ENCODE measurements at places on chromosomes 2 and 18.

- DNase-seq, result peak; percentile 48
These were observed 645 bp downstream of the KCTD18 start for GRCh38 chr2:200509235-200509611.

GRCh38 chr2:70553334-70553583, 367 bp downstream of the TGFA start:
- DNase-seq, result no peak

- DNase-seq, result no peak
These were observed 89.0 kb downstream of the AAK1 start for GRCh38 chr2:69554568-69554967.

DNA sequence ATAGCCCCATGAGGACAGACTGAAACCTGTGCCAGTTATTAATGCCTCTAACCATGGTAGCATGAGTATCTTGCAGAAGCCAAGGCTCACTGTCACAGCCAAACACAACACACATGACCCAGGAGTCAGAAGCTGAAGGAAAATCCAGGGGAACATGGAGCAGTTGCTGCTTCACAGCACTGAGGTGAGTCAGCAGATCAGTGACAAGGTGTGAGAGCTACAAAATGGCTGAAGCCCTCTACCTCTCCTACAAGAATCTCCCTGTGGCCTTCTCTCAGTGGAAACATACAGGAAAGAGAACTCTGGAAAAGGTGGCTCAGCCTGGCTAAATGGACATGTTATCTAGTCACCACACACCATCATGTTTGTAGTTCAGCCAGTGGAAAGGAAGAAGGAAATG, 93.5 kb downstream of the NAB1 start:
- DNase-seq, result no peak

DNA sequence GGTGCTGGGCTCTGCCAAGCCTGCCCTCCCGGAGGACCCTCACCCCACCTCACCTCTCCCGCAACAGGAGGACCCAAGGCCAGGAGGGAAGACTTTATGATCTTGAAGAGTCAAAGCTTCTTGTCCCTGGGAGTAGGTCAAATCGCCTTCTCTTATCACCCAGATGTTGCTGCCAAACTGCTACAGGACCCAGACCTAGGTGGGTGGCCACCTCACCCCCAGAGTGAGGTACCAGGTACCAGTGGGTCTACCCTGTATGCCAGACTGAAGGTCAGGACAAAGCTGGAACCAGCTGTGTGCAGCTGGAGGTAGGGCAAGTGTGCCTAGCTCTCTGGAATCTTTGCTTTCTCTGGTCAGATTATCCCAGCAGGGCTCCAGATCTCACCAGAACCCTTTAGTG, 197.2 kb downstream of the ZFP36L2 start:
- DNase-seq, result no peak

GRCh38 chr2:63163161-63163820, 112.7 kb downstream of the OTX1 start:
- no peak for DNase-seq

DNA sequence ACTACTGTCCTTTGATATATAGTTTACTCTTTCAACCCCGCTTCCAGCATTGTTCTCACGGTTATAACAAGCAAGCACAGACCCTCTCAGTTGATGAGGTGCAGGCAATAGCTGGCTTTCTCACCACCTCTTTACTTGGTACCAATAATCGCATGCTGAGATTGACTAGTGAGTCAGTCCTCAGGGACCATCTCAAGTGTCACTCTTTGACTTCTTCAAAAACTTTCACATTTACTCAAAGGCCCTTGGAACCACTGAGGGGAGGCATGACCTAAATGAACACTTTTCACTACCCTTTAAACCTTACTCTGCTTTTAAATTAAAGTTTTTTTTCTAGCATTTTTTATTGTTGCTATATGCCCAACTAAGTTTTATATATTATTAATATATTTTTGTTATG, 101.8 kb downstream of the DAW1 start:
- DNase-seq, result no peak

DNA sequence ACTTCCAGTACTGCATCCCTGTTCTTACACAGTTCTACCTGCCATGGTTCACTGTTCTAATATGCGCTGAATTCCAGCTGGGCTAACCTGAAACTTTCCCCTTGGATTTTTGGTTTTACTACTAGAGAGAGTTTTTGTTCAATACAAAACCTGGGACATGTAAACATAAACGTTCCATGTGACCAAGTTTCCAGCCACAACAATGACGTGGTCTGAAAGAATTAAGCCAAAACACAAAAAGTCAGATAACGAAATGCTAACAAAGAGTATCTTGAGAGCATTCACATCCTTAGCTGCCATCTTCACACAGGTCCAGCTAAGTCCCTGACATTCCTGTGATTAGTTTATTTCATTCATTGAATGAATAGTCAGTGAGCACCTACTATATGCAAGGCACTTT, 467.0 kb upstream of the PKDCC start:
- DNase-seq, result no peak

- DNase-seq, result no peak
These were observed 69.0 kb downstream of the BABAM2 start for GRCh38 chr2:27959496-27959895.

DNA sequence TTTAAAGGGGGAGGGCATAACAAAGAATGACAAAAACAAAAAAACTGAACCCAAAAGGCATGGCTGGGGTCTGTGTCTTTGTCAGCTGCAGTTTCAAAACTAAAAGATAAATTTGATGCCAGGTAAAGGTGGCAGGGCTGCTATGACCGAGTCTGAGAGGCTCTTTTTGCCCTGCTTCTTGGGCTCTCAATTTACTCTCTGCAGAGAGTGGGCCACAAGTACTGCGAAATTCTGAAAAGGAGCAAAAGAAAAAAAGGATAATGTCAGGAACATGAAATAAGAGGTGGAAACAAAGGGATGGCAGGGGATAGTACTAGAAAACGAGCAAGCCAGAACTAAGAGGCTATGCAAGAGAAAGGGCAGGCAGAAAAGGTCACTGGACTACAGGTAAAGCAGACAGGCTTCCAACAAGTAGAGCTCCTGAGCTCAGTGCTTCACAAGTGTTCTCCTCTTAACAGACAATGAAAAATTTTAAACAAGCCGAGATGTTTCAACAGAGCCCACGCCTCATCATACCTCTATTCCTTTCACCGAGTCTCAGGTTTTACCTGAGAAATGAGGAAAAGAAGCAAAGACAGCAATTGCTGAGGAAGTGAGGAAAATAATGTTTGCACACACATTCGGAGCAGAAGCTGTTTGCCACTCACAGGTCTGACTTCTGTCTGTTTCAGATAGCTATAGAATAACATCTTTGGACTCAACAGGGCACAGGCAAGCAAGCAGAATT, 7.3 kb downstream of the IRS1 start:
- DNase-seq, result no peak

GRCh38 chr2:27697660-27698059, 34.0 kb downstream of the SLC4A1AP start:
- no peak for DNase-seq

All from H1 (cell line).